ENCODE measurements at places on chromosomes 2 and 18.

DNA sequence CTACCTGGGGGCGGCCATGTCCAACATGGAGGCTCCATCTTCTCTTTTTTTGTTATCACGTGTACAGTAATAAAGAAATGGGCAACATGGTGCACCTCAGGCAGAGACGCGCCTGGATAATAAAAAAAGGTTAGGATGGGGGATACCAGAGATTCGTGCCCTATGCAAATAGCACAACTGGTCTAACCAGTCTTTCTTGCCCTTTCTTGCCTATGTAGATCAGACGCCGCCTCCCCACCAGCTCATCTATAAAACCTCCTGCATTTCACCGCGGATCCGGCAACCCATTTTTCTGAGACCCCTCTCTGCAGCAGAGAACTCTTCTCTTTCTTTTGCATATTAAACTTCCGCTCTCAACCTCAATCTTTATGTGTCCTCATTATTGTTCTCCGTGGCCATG is 68.7 kb downstream of the MYL12B start:
- DNase-seq = no peak

- no peak for DNase-seq
Measured at GRCh38 chr18:35030277-35030989, 10.8 kb upstream of the MAPRE2 start.

- DNase-seq = no peak
Measured at GRCh38 chr2:181857483-181857882, 34.0 kb upstream of the ITPRID2 start.

DNA sequence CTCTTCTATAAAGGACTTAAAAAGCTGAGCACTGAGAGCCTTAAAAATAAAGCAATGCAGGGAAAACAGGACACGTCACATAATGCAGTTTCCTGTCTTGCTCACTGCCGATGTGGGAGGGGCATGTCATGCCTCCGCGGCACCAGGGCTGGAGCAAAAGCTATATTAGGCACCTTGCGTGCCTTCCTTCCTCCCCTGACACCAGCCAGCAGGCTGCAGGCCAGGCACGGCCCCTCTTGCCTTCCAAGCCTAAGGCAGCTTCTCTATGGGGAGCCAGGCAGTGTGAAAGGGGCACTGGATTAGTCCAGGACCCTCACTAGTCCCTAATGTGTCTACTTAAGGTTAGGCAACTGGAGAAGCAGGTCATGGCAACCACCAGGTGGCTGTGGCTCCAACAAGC is 26.3 kb downstream of the MRPL35 start:
- peak; percentile 24 for DNase-seq

GRCh38 chr2:217001740-217002139 is 141.9 kb upstream of the TNP1 start:
- no peak for DNase-seq

DNA sequence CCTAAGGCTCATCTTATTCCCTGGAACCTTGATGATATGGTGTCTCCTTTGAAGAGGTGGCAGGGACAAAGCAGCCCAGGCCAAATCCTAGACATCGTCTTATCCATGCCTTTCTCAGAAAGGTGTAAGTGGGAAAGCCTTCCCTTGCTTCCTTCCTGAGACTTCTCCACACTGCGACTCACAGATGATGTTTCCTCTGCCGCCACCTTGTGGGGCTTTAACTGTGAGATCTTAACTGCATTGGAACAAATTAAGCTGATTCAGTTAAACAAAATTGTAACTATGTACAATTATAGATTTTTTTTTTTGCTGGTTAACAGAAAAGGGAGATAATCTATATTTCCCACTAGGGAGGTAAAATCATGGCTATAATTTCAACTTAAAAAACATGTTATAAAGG is 10.0 kb upstream of the GCA start:
- DNase-seq = no peak

- no peak for DNase-seq
Measured at GRCh38 chr2:149041482-149041881, 3.0 kb downstream of the LYPD6B start.

DNA sequence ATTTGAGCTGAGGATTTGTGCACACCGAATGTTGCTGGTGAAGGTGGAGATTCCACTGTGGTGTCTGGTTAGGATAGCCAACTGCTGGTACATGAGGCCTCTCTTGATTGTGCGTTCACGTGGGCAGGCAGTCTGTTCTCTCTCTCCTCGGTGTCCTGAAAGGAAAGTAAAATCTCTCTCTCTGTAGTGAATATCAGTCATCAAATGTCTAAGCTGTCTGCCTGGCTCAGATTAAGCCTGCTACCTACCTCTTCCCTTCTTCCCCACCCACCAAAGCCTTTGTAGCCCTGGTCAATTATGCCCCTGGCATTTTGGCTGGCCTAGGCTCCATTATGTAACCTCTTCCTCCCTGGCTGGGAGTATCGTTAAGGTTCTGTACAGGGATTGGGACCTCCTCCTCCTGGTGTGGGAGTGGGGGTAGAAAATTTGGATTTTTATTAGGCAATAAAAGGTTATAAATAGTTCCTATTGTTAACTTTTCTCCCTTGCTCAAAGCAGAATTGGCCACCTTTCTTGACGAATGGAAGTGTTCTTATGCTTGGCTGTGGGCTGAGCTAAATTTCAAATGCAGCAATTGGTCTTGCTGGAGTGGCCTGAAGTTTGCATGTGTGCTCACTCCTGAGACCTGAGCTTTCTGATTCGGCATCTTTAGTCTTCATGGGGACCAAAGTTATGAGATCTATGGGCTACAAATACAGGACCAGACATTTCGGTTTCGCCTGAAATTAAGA is 148.8 kb downstream of the WDSUB1 start:
- DNase-seq = no peak

GRCh38 chr2:122822319-122822718 is 1066.9 kb downstream of the TSN start:
- no peak for DNase-seq

DNA sequence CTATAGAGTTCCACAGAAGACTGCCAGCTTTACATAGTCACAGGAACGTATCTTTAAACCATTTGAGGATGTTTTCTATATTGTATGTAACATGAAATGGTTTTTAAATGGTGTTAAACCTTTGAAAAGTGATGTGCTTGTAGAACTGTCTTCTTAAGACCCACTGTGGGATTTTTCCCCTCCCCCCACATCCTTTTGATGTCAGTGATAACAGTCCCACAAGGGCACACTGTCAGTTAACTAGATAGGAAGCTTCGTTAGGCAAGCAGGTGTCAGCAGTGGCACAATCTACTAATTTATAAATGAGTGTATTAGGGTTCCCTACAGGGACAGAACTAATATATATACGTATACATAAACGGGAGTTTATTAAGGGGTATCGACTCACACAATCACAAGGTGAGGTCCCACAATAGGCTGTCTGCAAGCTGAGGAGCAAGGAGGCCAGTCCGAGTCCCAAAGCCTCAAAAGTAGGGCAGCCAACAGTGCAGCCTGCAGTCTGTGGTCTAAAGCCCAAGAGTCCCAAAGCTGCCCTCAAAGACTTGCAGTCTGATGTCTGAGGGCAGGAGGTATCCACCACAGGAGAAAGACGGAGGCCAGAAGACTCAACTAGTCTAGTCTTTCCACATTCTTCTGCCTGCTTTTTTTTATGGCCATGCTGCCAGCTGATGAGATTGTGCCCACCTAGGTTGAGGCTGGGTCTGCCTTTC is 23.8 kb upstream of the HNRNPLL start:
- DNase-seq = no peak

- no peak for DNase-seq
Measured at GRCh38 chr2:18599509-18600254, 10.3 kb upstream of the NT5C1B start.

DNA sequence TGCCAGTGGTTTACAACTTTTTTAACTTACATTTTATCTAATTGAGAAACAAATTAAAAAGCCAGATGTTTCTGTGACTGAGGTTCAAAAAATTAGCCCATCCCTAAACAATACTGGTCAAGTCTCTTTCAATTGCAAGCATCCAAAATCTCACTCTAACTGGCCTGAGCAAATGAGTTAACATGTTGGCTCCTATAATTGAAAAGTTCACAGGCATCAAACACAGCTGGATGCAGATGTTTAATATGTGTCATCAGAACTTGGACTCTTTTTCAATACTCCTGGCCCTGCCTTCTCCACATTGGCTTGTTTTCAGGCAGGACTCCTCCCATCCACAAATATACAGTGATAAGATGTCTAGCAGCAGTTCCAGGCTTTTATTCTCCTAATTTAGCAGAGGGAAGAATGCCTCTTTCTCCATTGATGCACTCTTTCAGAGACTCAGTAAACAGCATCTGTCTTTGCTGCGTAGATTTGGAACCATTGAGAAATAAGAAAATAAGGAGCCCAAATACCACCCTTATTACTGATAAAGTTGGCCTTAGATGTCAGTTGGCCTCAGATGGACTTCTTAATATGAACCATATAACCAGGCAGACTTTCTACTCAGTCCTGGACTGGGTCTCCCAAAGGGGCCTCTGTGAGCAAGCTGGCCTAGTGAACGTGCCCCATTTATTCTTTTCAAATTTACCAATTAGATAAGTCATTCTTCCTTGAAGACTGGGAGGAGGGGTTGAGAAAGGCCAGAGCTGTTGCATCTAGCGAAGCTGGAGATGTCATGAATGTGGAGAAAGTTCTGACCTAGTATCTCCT is 30.4 kb upstream of the FN1 start:
- DNase-seq = no peak

DNA sequence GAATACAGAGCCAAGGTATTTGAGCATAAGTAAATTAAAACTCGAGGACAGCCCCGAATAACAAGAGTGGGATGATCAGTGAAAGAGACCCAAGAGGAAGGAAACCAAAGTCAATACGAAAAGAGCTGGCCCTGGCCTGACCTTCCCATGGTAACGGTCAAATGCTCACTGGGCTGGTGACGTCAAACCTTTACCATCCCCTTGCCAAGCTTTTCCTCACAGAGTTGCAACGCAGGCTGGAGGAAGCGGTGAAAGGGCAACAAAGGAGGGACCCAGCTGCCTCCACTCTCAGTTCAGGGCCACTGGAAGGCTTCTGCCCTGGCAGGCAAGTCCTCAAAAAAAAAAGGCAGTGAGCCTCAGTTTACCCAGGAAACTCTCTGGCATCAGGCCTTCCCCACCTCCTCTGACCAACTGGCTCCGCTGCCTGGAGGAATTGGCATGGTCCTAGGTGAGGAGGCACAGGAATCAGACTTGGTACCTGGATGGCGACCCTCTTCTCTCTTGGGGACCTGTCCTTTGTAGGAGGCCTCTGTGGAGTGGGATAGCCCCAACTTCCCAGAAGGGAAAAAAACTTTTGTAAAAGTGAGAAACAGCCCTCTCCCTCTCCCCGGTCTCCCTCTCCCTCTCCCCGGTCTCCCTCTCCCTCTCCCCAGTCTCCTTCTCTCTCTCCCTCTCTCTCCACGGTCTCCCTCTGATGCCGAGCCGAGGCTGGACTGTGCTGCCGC is 212.4 kb downstream of the ANAPC1 start:
- DNase-seq = no peak
